ENCODE measurements at places on chromosomes 6 and 20.

DNA sequence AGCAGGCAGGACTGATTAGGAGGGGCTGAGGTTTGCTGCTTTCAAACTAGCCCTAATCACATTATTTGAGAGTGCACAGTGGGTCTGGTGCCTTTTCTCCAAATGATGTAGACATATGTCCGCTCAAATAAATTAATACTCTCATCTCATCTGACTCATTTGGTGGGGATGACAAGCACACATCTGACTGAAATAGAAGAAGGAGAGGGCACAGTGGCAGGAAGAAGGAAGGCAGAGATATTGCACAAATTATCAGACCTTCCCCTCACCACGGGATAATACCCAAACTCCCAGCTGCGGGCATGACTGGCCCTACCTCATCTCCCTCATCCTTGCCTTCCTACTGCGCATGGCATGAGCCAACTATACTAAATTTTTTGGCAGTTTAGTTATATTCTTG is 33.9 kb upstream of the TNFRSF21 start:
- peak; percentile 39 for DNase-seq

- no peak for DNase-seq
Observed at GRCh38 chr6:328136-328670, 35.9 kb downstream of the DUSP22 start.

DNA sequence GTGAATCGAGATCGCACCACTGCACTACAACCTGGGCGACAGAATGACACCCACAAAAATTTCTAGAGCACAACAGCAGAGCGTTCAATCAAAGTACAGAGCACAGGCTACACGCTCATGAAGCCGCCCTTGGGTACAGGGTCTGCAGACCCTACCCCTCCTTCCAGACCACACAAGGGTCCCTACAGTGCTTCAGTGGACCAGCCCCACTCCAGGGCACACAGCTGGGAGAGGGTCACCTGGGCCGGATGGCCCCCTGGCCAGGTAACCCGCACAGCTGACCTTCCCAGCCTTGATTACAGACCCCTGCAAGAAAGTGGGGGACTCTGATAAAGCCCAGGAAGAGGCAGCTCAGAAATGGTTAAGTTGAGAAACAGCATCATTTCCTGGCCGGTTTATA is 63.6 kb downstream of the RIPOR3 start:
- no peak for DNase-seq

DNA sequence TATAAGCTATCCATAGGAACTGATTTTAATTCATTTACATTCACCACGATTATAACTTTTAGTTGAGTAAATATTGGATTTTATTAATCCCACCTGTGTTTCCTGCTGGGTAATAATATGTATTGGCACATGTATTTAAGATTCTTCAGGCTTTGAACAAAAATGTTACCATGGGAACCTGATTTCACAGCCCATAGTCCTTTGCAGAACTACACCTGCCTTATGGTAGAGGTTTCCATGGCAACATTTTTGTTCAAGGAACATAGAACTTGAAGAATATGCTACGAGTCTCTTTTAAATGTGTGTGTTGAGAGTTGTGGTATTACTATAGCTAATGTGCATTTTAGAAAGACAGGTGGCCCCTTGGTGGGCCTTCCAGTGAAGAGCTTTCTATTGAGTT is 317.4 kb downstream of the SAMD5 start:
- no peak for DNase-seq

GRCh38 chr6:11224252-11224965 is 8.1 kb downstream of the NEDD9 start:
- no peak for DNase-seq

GRCh38 chr20:47691625-47692024 is 93.7 kb downstream of the SULF2 start:
- DNase-seq: peak; percentile 85

- DNase-seq: no peak
Observed at GRCh38 chr6:54601600-54602300, 244.8 kb upstream of the FAM83B start.

GRCh38 chr20:41121399-41121798 is 15.9 kb upstream of the PLCG1 start:
- DNase-seq: no peak

GRCh38 chr6:21636876-21637275 is 43.3 kb downstream of the SOX4 start:
- DNase-seq: no peak

GRCh38 chr6:134295953-134296553 is 21.9 kb downstream of the SGK1 start:
- DNase-seq: peak; percentile 97

DNA sequence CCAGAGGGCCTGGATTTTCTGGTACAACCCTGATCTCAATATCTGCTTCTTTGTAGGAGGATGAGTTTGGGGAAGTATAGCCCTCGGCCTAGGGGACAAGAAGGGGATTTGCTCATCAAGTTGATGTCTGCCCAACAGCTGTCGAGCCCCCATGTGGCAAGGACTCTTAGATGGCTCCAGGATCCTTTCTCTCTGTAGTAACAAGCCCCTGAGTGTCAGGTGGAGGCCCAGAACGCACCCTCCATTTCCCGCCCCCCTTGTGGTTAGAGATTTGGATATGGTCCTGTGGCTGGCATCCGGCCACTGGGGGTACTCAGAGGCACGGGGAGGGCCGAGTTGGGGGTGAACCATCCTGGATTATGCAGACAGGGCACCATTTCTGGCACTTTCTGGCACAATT is 50.1 kb downstream of the CTCFL start:
- DNase-seq: peak; percentile 20

DNA sequence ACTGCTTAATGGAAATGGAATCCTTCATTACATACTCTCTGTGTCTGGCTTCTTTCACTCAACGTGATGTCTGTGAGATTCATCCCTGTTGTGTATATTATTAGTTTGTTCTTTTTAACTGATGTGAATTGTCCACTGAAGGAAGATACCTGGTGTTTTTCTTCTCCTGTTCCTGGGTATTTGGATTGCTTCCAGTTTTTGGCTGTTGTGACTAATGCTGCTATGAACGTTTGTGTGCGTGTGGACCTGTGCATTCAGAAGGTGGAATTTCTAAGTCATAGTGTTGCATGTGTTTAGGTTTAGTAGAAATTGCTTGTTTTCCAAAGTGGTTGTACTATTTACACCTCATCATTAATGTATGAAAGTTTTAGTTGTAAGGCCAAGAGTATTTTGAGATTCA is 3.8 kb downstream of the TULP4 start:
- DNase-seq: no peak

GRCh38 chr6:32952817-32953739 is at the start of gene HLA-DMA:
HLA-DMA (minus strand) TSS chr6:32953097; CDS start chr6:32953036, 61 bp downstream.
- peak; percentile 98 for DNase-seq

DNA sequence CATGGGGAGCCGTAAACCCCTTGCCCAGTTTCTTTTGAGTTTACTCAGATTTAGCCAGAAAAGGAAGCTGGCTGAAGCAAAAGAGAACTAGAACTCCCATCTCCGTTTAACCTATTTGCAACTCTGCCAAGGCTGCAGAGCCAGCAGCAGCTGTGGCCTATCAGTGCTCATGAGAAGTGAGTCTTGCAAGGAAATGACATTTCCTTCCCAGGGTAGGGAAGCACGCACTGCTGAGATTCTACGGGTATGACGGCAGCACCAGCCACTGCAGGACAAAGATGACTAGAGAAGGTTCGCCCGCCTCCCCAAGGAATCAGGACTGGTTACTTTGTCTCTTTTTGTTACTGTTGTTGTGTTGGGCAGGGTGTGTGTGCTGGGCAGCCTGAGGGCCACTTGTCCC is 47.6 kb downstream of the PPP1R3G start:
- peak; percentile 73 for DNase-seq

GRCh38 chr20:49620364-49621240 is 52.7 kb upstream of the PTGIS start:
- DNase-seq: peak; percentile 54

DNA sequence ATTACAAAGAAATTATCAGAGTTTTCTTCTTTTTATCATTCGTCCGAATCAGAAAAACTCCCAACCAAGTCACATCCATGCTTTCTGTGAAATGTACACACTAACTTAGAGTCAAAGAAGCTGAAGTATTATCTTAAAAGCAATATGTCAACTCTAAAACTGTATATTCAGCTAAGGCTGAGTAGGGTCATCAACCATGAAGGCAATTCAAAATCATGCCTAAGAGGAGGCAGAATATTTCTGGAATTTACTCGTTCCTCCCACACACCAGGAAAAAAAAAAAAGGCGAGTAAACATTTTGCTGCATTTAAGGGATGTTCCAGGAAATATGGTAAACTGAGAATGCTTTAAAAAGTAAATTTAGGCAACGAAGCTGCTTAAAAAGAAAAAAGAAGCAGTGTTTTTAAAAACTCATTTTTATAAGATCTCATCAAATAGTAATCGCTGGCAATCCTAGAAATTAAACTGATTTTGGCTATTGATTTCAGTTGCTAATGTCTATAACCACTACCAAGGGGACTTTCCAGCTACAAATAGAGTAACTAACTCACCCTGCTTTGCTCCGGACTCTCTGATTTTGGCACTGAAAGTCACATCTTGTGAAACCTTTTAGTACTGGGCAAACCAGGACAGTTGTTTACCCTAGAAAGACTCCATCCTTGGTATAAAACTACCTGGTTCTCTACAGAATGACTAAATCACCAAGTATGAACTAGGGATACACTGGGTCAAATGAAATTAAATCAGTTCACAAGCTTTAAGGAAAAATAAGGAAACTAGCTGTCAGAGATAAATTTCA is 82.8 kb downstream of the MBOAT1 start:
- no peak for DNase-seq

GRCh38 chr6:111307275-111307858 is 175.7 kb downstream of the REV3L start:
- no peak for DNase-seq

GRCh38 chr20:44790638-44791393 is 19.5 kb downstream of the RIMS4 start:
- no peak for DNase-seq

- peak; percentile 98 for DNase-seq
Observed at GRCh38 chr6:31453259-31453658, 44.7 kb upstream of the MICB start.

- DNase-seq: peak; percentile 3
Observed at GRCh38 chr6:64006246-64006645, 370.6 kb downstream of the PHF3 start.

DNA sequence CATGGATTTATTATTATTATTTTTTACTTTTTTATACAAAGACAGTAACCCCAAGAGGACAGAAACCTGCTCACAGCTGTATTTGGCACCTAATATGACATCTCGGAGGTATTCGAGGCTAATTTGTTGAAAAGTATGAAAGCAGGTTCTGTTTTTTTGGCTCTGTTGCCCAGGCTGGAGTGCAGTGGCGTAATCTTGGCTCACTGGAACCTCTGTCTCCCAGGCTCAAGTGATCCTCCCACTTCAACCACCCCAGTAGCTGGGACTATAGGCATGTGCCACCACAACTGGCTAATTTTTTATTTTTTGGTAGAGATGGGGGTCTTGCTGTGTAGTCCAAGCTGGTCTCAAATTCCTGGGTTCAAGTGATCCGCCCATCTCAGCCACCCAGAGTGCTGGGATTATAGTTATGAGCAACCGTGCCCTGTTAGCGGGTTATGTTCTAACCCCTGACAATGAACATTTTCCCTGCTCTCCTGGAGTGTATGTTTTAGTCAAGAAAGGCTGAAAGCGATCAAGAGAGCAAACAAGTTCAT is 53.7 kb upstream of the ZNF217 start:
- DNase-seq: peak; percentile 32

- DNase-seq: peak; percentile 47
Observed at GRCh38 chr6:81937296-81937937, 184.9 kb upstream of the TENT5A start.

- DNase-seq: no peak
Observed at GRCh38 chr20:63443606-63444395, 28.7 kb downstream of the KCNQ2 start.

DNA sequence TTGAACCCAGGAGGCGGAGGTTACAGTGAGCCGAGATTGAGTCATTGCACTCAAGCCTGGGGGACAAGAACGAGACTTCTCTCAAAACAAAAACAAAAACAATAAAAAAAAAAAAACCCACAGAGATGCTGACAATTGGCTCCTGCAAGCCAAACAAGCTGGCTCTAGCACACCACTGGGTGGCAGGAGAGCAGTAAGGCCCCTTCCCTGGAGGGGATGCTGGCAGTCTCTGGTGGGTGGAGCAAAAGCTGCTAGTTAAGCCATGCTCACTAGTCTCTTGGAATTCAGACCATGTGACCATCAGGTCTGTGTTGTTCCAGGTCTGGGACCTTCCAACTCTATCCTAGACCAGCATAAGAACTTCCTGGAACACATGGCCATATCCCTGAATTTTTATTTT is 18.9 kb upstream of the DSN1 start:
- DNase-seq: peak; percentile 4

DNA sequence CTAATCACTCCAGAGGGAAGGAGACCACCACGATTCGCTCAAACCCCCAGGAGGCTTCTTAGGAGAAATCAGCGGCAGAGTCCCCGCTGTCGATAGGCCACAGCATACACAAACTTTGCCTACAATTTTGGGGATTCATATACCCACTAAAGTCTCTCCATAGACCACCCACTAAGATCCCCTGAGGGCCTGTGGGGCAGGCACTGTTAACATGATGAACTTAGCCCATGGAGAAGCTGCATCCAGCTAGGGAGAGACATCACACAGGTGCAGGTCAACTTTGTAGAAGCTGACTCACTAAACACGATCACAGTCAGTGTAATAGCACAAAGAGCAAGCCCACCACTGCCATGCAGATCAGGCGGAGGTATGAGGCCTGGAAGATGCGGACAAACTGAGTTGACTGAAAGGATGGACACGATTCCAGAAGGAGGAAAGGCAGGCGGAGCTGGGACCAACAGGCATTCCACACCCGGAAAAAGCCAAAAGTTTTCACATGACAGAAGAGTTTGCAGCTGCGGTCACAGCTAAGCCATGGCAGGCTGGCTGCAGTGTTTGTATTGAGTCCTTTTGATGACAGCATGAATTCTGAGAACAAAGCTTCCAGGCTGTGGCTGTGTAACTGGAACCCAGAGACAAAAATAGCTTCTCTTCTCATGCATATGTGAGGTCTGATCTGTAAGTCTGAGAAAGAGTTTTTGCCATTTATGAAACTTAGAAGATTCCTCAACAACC is 75.7 kb upstream of the QKI start:
- peak; percentile 88 for DNase-seq

DNA sequence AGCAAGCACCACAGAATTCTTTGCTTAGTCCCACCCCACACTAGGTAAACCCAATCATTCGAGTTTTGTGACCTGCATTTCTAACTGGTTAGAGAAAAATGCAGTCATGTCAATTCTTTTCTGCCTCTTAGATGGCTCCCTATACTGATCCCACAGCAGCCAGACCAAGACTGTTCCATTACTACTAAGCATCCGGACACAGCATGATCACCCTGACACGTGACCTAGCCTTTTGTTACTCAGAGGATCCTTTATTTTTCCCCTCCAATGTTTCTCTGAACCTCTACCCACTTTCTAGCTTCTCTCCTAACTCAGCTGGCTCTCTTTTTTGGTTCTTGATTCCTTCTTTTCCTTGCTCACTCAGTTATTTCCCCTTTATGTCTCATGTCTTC is 87.9 kb downstream of the PDE10A start:
- no peak for DNase-seq

- no peak for DNase-seq
Observed at GRCh38 chr6:37514321-37514771, 14.7 kb upstream of the CCDC167 start.

- DNase-seq: peak; percentile 87
Observed at GRCh38 chr20:57473246-57474048, 51.5 kb downstream of the CTCFL start.
